ENCODE measurements at places on chromosomes 3 and 15.
A peak's percentile ranks its signal among the peaks of the same experiment; 100 is the strongest.

DNA sequence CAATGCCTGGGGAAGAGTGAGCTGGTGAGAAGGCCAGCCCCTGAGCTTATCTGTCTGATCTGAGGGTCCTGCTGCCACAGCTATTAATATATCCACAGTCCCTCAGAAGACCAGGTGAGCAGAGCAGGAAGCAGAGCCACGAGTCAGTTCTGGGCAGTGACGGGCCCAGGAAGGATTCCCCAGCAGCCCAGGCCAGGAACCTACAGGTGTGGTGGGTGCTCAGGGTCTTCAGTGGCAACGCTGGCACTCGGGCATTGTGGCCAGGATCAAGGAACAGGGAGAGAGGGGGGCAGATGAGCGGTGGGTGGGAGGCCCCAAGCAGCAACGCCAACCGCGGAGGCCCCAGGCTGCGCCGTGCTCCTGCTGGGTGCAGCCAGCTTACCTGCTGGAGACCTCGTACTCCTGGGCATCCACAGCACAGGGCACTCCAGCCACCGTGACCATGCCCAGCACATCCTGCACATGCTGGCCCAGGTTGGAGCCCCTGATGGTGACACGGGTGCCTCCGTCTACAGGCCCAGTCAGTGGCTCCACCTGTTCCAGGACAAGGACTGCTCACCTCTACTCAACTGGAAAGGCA is 12.3 kb downstream of the PLXNB1 start:
- DNase-seq = no peak

- no peak for DNase-seq
Measured at GRCh38 chr3:72340056-72340455, 508.2 kb downstream of the SHQ1 start.

DNA sequence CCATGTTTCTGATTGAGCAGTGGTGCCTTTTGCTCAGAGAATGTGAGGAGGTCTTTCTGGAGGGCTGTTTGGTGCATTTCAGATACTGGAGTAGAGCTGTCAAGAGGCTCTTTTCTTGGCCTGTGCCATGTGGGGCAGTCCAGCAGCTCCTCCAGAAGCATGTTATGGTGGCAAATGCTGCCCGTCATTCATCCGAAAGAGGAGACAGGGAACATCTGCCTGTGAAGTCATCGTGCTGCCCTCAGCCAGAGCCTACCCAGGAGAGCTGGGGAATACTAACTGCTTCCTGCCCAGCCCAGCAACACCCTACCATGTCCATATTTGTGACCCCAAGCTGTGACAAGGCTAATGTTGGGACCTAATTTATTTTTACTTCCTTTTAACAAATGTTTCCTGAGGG is 82.2 kb upstream of the SLC6A6 start:
- no peak for DNase-seq

- DNase-seq = no peak
Measured at GRCh38 chr3:98406034-98406433, 15.6 kb downstream of the OR5K3 start.

- no peak for DNase-seq
Measured at GRCh38 chr3:178001670-178002101, 534.5 kb upstream of the KCNMB2 start.

DNA sequence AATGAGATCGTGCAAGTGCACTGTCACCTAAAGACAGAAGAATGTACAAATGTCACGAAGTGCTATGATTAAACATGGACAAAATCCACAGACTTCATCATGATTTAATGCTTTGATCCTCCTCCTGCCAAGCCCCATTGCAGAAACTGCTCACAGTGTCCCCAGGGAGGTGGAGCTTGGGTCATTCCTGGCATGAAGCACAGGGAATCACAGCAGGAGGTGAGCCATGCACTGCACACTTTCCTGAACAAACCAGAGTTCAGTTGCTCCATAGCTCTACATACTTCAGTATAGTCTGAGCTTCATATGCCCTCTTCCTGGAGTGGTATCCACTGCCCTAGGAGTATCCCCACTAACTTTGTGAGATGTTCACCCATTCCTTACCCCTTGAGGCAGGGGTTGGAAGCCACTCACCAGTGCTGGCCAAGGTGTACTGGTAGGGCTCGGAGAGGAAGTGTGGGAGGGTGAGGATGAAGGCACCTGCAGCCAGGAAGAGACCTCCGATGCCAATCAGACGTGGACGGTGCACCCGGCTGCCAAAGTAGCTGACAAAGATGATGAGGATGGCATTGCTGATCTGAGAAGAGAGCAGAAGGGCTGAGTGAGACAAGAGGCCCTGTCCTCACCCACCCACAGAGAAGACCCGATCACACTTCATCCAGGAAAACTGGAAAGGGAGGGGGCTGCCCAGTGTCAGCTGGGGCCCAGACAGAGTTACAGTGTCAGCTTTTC is 56.3 kb downstream of the SLCO2A1 start:
- peak; percentile 39 for DNase-seq

DNA sequence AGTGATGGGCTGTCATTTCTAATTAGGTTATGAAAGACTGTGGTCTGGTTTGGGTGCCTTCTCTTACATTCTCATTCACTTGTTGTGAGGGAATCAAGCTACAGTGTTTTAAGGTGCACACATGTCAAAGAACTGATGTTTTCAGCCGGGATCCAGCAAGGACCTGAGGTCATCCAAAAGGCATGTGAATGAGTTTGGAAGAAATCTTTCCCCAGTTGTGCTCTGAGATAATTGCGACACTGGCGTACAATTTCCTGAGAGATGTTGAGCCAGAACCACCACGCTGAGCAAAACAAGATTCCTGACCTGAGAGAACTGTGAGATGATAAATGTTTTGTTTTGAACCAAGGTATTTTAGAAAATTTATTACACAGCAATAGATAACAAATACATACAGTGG is 295.3 kb upstream of the SLITRK3 start:
- no peak for DNase-seq

GRCh38 chr15:77748078-77749064 is 115.7 kb upstream of the LINGO1 start:
- no peak for DNase-seq

- DNase-seq = no peak
Measured at GRCh38 chr3:109356442-109357155, 19.3 kb upstream of the DPPA4 start.

GRCh38 chr15:69451951-69452691 is 497 bp upstream of the RPLP1 start:
- no peak for DNase-seq

GRCh38 chr3:152549263-152549662 is 280.5 kb downstream of the MBNL1 start:
- DNase-seq = no peak

DNA sequence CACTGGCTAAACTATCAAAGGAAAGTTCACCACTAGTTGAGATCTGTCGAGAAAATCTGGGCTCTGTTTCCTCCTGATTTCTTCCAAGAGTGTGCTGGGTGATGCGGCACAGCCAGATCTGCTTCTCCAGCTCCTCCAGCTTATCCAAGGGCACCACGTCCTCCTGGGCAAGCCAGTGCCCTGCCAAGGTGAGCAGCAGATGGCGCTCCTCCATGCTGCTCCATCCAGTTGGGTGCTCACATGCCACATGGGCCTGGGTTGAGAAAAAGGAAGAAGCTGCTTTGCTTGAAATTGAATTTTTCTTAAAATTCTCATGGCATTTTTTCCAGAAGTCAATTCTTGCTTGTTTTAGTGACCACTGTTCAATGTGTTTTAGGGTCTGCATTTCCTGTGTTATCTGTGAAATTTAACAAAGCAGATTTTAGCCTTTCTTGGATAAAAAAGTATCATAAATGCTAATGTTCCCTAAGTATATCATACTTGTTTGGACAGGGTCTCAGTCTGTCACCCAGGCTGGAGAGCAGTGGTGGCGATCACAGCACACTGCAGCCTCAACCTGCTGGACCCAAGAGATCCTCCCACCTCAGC is 47.3 kb downstream of the EIF3J start:
- no peak for DNase-seq

DNA sequence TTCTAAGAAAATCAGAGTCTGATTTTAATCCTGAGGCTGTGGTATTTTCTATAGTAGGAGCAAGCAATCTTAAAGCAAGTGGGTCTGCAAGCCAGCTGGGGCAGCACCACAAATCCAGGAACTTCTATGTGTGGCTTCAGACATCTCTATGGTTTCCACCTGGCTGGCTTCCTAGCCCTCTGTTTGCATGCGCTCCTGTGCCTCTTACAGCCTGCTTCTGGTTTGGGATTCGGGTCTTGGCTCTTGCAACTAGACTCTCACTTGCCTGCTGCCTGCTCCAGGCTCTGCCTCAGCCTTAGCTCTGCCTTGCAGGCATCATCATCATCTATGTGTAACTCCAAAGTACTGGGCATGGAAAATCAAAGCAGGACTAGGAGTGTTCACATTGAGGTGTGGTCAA is 43.4 kb downstream of the MINDY4B start:
- no peak for DNase-seq

GRCh38 chr3:138184994-138185393 is 2.1 kb upstream of the ARMC8 start:
- DNase-seq = no peak

DNA sequence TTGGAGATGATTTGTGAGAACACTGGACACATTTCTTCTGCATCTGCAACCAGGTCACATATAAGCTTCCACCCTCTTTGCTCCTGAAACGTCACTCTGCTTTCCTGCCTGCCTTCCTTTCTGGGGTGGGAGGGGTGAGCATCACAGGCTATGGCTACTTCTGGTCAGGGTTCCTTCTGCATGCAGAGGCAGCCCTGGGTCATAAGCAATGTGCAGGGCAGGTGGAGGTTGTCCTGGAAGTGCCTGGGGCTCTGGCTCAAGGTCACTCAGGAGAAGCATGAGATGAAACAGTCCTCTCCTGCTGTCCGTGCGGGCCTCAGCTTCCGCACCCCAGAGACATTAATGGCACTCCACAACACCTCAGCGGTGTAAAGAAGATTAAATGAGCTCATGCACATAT is 15.1 kb downstream of the SLC6A20 start:
- DNase-seq = no peak

GRCh38 chr15:95302206-95302605 is 1028.3 kb upstream of the NR2F2 start:
- no peak for DNase-seq

DNA sequence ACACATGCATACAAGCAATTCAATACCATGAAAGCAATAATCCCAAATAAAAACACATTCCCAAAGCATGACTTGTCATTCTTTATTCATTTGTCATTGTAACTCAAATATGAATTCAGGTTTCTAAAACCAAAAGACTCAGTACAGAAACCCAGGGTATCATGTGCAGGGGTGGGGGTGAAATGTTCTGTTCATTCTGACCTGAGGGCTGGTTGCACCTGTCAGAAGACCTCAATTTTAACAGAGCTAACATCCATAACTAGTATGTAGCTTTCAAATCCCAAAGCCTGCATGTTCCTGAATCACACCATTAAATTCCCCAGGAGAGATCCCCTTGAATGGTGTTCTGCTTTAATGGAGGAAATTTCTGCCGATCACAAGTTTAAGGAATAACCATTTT is 738.7 kb downstream of the MCTP2 start:
- no peak for DNase-seq

- DNase-seq = no peak
Measured at GRCh38 chr3:192062186-192062585, 601.2 kb downstream of the PYDC2 start.

DNA sequence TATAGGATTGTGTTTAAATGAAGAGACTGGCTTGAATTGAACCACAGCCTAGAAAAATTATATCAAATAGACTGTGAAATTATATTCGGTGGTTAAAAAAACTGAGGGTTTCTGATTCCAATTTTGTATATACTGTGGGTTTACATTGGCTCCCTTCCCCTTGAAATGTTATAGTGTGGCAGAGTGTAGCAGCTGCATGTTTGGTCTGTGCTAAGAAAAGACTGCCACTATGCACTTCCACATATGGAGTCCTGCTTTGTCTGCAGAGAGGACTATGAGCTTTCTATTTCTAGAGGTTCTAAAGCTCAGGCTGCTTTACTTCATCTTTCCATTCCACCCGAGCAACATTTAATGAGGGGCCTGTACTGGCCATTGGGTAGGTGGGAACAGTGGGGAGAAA is 112.3 kb downstream of the P3H2 start:
- DNase-seq = no peak

GRCh38 chr3:128323206-128324081 is 143.2 kb downstream of the DNAJB8 start:
- peak; percentile 90 for DNase-seq

DNA sequence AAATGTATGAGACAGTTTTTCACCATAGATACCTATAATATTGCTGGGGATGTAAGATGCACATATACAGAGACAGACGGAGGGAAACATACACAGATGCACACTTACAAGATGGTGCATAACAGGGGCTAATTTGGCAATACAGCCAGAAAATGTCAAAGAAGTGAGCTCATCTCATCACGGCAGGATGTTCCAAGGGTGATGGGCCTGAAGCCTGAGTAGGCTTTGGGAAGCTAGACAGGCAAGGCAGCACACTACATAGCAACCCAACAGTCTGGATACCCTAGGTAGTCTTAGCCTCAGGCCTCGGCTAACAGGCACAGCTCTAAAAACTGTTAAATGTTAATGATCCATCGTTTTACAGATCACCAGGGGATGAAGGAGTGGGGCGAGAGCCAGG is 148.5 kb downstream of the OSBPL10 start:
- no peak for DNase-seq

DNA sequence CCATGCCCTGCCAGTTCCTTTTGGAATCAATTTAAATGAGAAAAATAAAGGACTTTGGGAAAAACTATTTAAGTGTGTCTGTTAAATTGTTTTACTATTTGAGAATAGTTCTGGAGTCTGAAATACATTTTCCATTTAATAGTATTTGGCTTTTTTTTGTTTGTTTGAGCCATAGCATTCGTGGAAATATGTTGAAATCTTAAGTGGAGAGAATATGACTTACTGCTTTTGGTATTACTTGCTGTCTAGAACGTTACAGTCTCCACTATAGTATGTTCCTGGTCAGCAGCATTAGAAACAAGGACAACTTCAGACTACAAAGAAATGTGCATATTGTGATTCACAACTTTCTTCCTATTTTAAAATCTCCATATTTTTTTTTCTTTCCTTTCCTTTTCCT is 179.4 kb downstream of the GHSR start:
- no peak for DNase-seq

DNA sequence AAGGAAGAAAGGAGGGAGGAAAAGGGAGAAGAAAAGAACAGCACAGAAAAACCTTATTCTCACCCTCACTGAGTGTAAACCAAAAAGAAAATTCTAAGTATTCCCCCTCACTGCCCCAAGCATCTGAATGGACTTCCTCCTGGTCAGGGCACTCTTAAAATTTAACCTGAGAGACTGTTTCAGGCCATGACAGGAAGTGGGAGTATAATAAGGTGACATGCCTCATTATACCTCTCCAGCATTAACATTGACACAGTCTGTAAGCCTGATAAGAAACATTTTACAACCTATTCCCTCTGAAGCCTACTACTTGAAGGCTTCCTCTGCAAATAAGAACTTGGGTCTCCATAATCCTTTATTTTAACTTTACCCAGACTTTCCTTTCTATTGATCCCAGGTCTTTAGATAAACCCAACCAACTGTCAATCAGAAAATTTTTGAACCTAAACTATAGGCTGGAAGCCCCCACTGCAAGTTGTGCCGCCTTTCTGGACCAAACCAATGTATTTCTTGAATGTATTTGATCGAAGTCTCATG is 41.7 kb downstream of the SLCO2A1 start:
- no peak for DNase-seq

GRCh38 chr3:122955916-122956692 is 71.5 kb downstream of the SEMA5B start:
- no peak for DNase-seq
